ENCODE measurements at places on chromosomes 6 and 20.

- DNase-seq: peak; percentile 36
Observed at GRCh38 chr6:155085582-155086257, 90.6 kb downstream of the TIAM2 start.

DNA sequence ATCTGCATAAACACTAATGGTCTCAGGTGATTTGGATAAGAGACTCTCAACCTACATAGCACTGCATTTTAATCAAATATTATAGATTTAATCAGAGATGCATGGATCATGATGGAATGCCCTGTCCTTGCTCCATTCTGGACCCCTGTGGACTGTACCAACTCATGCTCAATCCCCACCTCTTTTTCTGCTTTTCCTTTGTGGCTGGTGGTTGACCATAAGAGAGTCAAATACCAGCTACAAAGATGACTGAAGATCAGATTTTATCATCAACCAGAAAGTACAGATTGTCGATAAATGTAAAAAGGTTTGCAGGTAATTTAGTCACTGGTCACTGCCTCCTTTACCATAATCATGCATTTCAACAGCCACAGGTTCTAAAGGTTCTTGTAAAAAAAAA lies 116.2 kb downstream of the ME1 start:
- no peak for DNase-seq

DNA sequence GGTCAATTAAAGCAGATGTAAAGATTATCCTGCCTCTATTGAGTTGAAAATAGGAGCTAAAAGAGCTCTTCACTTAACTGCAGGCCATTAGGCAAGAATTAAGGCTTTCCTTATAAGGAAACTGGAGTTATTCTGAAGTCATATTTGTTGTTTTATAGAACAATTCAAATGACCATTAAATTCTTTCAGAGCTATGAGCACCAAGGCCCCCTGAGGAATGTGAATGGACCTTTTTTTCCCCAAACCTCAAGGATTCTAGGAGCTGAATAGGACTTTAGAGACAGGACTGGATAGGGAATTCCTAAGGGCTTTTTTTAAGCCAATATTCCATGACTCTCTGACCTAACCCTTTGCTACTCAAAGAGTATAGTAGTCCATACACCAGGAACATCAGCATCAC lies 565.7 kb upstream of the BTBD3 start:
- no peak for DNase-seq

DNA sequence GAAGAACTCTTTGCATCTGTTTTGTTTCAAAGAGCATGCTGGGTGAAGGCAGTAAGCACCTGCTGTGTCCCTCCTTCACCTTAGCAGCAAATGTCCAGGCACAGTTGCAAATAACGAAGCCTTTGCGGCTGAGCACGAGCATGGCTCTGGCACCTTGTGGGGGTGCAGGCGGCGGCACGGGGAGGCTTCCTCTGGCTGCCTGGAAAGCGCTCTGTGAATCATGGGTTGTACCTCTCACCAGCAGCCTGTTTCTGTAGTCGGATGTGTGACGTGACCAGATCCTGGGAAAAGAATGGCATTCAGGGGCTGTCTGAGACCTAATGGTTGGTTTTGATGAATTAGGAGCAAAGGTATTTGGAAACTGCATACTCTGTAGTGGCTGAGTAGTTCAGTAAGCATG lies 144.8 kb downstream of the DTNBP1 start:
- no peak for DNase-seq

- DNase-seq: no peak
Observed at GRCh38 chr20:21982559-21982958, 277.1 kb downstream of the PAX1 start.

GRCh38 chr6:11724286-11724685 lies 54.3 kb downstream of the ADTRP start:
- no peak for DNase-seq

DNA sequence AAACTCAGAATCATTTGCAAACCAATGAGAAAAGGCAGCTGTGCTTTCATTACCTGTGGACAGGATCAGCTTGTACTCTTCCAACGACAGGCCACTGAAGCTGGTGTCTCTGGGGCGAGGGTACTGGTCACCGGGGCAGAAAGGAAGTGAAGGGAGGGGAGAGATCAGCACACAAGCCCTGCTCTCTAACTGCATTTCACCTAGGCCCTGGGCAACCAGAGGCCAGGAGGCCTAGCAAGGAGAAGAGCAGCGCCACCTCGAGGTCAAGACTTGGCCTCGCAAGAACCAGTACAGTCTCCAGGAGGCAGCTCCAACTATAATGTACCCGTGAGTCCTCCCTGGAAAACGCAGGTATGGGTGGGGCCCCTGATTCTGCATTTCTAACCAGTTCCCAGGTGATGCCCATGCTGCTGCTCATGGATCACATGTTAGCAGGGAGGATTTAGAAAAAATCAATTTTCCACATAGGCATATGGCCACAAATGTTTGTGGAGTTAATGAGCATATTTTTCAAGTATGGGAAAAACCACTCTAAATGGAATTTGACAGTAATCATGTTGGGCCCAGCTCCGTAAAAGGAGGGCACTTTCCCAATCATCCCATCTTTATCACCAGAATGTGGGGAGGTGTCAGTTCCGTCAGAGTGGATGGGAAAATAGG lies 11.0 kb downstream of the UQCC2 start:
- DNase-seq: peak; percentile 65

DNA sequence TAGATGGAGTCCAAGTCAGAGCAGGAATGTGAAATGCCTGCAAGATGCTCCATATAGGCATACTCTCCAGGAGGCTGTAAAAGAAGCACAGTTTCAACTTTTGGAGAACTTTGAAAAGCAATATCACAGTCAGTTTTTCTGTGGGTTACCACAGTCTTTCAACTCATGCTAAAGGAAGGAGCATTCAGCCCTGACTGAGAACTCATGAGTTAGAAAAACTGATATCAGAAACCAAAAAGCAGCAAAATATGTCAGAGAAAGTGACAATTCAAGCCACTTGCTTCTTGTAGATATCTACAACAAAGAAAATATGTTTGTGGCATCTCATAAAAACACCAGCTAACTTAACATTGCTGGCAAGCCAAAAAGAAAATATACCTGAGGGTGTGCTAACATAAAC lies 36.1 kb upstream of the PTCHD4 start:
- DNase-seq: no peak

DNA sequence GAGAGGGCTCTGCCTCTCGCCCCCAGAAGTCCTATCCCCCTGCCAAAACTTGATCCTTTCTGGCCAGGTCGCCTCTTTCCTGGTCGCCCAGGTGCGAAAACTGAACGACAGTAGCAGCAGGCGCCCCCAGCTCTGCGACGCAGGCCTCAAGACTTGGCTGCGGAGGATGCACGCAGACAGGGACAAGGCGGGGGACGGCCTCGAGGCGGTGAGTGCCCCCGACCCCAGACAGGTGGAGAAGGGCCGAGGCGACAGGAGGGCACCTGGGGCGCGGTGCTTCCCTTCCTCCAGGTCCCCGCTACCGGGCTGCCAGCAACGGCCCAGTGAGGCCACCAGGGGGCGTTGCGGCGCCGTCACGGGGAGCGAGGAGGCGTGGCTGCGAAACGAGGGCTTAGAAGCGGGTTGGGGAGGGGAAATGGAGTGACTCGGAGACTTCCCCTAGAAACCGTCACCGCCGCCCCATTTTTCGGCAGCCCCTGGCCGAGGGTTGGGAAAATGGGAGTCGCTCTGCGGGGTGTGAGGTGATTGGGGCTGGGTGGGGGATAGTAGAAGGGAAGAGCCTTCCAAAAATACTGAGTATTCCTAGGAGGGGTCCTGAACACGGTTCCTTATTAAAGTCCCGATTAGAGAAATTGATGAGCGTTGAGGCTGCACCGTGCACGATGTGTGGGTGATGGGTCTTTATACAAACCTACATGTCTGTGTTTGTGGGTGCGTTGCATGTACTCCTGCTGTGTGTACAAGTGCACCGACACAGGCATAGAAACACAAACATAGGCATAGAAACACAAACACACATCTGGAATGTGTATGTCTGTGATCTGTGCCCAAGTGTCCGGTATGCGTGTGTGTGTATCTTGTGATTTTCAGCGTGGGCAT lies 44.6 kb downstream of the ARHGAP40 start:
- peak; percentile 43 for DNase-seq

- no peak for DNase-seq
Observed at GRCh38 chr6:159075506-159076228, 30.9 kb upstream of the TAGAP start.

DNA sequence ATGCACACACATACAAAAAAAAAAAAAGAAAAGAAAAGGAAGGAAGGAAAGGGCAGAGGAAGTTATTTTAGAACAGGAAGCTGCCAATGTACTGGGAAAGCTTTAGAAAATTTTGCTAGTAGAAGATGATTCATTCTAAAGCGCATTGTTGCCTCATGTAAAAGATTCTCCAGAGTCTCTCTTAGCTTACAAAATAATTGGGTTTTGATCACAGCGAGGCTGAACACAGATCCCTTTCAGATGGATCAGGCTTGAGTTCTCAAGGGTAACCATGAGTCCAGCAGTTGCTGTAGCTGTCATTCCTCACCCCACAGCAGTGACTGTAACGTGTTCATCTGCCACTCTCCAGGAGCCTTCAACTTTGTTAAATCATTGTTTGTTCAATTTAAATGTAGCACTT lies 81.9 kb downstream of the PHACTR2 start:
- no peak for DNase-seq

GRCh38 chr6:28353981-28354676 lies 4.4 kb downstream of the ZKSCAN3 start:
- DNase-seq: peak; percentile 80

DNA sequence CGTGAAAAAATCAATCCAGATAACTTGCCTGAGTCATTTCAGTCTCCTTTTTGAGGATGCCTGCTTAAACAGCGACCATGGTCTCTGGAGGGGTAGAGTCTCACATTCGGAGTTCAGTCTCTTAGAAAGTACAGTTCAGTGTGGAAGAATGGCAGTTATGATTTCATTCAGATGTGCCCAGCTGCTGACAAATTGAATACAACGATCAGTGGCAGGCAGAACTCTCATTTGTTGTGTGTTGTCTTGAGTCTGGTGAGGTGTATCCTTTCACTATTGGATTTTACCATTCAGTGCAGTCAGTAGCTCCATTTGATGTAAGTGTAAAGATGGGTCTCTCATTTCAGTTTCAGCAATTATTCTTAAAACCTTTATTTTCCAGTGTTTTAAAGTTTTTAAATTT lies 639 bp upstream of the TULP4 start:
- no peak for DNase-seq

DNA sequence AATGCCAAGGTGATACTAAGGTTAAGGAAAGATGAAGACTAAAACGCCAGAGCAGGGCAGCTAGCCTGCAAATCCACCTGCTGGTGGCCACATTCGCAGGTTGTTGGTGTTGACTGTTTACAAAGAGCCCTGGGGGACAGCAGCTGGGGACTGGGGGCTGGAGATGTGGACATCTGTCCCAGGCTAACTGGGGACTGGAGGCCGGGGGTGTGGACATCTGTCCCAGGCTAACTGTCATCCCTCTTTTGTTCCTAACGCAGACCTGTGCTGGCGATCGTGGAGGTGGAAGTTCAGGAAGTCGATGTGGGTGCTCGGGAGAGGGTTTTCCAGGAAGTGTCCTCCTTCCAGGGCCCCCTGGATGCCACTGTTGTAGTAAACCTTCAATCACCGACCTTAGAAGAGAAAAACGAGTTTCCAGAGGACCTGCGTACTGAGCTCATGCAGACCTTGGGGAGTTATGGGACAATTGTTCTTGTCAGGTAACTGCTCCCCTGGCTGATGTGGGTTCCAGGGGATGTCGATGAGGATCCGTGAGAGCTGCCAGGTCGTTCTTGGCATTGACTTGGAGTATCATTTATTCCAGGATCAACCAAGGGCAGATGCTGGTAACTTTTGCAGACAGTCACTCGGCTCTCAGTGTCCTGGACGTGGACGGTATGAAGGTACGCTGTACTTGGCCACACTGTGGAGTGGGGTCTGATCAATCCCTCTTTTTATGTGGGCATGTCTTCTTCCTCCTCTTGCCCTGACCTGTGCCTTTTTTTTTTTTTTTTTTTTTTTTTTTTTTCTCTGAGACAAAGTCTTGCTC lies 87.0 kb downstream of the SERAC1 start:
- DNase-seq: no peak

DNA sequence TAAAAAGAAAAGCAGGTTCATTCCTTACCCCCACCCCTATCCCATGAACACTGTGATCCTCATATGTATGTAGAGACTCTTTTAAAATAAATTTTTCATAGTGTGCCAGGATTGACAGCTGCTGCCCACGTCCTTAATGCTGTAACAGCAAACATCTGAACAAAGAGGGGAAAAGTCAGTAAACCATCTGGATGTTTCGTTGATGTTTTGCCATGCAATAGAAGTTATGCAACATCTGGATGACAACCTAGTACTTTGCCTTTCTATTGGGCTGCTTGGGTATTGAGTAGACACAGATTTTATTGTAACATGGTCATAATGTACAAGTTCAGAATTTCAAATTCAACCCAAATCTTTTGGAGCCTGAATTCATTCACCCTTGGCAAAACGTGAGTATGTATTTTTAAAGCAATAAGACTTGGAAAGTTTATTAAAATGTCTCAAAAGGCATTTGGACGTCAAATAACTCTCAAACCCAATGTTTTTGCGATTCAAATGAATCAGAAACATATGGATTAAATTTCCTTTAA lies 500.3 kb downstream of the DHX35 start:
- no peak for DNase-seq

DNA sequence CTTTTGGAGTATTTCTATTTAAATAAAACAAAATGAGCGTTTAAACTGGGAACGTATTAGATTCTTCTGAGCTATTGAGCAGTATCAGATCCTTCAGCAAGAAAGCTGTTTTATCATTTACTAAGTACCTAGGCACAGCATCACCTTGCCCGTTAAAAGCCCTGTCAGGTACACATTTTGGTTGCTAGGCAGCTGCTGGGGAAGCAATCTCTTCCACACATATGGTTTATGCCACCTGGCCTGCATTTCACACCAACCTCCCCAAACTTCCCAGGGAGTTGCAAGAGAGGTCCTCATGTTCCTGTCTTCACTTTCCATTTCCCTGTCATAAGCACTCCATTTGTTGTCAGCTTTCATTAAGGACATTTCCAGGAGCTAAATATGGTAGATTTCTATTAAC lies 400.1 kb downstream of the PLCB1 start:
- no peak for DNase-seq

DNA sequence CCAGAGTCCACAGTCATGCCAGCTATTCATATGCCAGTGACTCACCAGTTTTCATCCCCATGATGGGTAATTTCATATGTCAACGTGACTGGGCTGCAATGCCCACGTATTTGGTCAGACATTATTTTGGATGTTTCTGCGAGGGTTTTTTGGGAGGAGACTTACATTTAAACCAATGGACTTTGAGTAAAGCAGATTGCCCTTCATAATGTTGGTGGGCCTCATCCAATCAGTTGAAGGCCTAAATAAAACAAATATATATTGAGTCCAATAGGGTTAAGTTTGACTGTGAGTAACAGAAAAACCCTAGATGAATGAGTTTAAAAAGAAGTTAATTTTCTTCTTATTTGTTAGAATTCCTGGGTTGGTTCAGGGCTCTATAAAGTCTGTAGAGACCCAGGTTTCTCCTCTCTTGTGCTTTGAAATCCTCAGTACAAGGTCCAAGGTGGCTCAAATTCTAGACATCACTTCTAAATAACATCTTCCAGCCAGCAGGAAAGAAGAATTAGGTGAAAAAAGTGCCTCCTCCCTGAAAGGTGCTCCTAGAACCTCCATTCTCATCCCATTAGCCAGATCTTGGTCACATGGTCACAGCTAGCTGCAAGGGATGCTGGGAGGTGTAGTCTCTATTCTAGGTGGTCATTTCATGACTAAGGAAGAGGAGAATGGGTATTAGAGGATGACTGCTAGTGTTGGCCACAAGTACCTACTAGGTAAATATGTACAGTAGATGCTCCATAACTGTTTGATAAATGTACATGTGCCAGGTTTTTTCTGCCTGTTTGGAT lies 16.7 kb upstream of the NEDD9 start:
- DNase-seq: no peak

Data from HCT116 (cell line).